ENCODE measurements at places on chromosomes 13 and 19. TPM values are rescaled to one million over a fixed set of nuclear protein-coding genes. Genes with fewer than 3 reads are reported as not detected.

GRCh38 chr13:52104624-52105023 lies 24.2 kb downstream of the NEK5 start:
- DNase-seq: peak; percentile 56

DNA sequence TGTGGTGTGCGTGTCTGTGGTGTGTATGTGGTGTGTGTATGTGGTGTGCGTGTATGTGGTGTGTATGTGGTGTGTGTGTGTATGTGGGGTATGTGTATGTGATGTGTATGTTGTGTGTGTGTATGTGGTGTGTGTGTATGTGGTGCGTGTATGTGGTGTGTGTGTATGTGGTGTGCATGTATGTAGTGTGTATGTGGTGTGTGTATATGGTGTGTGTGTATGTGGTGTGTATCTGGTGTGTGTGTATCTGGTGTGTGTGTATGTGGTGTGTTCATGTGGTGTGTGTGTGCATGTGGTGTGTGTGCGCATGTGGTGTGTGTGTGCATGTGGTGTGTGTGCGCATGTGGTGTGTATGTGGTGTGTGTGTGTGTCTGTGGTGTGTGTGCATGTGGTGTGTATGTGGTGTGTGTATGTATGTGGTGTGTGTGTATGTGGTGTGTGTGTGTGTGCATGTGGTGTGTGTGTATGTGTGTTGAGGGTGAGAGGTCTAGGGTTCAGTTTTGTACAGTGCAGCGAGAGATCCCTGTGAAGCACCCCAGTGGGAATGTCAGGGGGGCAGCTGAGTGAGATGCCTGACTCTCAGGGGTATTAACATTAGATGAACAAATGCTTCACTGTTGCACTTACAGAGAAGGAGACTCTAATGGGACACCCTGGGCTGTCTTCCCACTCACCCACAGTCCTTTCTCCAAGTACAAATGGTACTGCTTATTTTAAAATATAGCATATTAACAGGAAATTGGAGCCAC lies 61.3 kb upstream of the MEDAG start:
- DNase-seq: no peak

DNA sequence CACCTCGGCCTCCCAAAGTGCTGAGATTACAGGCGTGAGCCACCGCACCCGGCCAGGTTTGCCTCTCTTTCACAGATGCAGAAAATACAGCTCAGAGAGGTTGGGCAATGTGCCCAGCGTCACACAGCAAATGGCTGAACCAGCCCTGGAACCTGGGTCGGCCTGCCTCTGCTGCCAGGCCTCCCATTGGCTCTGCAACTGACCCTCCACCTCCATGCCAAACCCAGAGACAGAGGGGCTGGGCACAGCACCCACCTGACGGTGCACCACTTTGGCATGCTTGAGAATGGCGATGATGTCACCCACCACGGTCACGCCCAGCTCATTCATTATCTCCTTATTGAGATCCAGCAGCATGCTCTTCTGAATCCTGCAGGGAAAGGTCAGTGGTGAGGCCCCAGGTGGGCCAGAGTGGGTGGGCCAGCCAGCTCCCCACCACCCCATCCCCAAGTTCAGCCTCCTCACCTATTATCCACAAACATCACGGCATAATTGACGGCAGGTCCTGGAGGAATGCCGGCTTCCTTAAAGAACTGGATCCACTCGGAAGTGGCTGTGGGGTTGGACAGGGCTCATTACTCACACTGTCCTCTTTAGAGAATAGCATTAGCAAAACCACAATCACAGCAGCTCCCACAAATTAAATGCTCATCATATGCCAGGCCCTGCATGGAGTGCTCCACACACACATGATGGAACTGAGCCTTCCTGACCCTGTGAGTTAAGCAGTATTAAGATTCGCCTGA lies 12.2 kb downstream of the C19orf47 start:
- DNase-seq: no peak

DNA sequence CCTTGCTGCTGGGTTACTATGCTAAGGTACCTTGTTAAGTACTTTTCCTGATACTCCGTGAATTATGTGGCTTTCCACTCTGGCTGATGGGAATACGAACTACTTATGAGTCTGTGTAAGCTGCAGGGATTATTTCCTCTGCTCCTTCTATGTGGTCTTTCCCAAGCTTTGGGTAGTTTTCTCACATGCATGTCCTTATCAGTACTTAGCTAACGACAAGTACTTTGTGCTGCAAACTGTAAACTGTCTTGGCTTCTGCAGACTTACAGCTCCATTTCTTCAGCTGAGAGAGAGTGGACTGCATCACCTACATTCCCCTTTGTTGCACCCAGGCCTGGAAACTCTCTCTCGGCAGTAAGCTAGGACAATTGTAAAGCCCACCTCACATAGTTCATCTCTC lies 76.6 kb downstream of the FGF9 start:
- peak; percentile 82 for DNase-seq

GRCh38 chr13:60170414-60170813 lies 6.7 kb upstream of the DIAPH3 start:
- DNase-seq: no peak

DNA sequence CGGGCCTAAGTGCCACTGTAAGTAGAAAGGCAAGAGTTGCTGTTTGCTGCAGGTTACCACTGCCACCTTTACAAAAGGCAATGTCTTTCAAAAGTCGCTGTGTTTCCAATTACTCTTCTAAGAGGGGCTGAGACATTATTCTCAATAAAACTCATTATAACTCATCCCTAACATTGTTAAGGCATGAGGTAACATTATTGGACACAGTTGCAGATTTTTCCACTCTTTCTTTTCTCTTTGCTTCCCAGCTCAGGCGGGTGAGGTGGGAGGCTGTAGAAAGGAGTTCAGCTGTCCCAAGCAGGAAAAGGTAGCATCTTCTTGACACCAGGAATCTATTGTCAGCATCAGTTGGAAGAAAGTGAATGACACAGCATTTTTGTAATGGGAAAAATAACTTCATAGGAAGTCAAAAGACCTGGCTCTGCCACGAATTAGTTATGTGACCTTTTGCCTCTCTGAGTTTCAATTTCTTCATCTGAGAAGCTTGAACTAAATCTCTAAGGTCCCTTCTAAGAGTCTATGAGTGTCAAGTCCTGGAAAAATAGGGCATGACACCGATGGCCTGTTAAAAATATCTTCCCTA lies 2.1 kb upstream of the UBL3 start:
- no peak for DNase-seq

DNA sequence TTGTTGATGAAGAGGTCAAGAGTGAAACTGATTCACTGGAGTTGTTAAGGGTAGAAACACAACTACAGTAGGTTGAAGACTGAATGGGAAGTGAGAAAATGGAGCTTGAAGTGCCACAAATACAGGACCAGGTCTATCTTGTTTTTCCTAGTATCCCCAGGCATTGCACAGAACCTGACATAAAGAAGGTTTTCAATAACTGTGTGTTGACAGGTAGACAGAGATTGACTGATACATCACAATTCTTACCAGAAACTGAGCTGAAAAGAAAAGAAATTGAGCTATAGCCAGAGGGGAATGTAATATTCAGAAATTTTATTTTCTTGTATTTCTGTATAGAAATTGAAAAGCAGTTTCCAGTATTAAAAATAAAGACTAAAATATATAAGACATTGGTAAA lies 767.7 kb downstream of the PCDH17 start:
- no peak for DNase-seq

GRCh38 chr13:78997902-78998629 lies 339.1 kb upstream of the OBI1 start:
- DNase-seq: no peak

GRCh38 chr19:1526979-1527649 lies 3.2 kb downstream of the PLK5 start:
- no peak for DNase-seq

DNA sequence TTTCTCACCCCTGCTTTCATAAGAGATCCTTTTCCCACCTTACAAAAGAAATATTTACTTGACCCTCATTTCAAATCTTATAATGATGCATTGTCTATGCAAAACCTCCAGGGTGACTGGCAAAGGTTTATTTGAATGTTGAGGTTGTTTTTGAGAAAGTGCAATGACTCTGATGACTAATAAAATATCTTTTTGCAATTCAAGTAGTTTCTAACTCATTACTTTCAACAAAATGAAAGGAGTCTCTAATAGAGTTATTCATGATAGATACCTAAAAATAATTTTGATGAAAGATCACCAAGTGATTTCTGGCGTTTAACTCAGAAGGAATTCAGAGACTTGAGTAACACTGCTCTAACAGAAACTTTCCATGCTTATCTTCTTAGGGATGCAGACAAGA lies 144.2 kb downstream of the FOXO1 start:
- peak; percentile 18 for DNase-seq

GRCh38 chr13:28744091-28744536 lies 25.3 kb upstream of the SLC46A3 start:
- no peak for DNase-seq

DNA sequence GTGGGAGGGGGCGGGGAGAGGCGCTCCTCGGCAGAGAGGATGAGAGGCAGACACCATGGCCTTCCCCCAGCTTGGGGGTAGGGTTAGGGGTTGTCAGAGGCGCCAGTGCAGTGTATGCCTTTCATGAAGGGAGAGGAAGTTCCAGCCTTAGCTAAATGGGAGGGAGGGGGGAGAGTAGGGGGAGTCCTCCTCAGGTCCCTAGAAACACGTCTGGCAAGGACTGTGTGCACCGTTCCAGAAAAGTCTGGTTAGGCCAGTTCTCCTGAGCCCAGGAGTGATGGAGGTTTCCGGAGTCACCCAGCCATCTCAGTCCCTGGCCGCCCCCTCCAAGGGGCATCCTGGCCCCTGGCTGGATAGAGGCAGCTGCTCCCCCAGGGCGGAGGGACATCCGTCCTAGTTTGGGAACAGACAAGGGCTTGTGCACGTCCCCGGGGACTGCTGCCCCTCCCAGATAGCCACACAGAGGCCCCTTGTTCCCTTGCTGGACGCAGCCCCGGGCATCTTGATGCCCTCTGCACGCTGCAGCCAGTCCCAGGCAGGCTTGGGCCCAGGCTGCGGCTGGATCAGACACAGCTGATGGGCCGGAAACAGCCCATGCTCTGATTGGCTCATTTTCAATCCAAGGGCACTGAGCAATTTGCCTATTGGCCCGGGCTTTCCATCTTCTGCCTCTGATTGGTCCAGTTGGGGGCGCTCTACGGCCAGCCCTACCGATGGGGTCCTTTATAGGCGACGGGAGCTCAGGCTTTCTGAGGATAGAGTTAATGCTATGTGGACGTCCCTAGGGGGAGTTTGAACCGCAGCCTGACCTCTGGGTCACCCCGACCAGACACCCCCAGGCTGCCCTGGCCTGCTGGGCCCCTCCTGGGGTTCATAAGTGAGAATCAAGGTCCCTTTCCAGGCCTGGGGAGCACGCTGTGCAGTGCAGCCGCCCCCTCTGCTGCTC lies 3.8 kb downstream of the S1PR2 start:
- DNase-seq: no peak

GRCh38 chr19:3229346-3229743 lies 4.9 kb downstream of the CELF5 start:
- DNase-seq: no peak

DNA sequence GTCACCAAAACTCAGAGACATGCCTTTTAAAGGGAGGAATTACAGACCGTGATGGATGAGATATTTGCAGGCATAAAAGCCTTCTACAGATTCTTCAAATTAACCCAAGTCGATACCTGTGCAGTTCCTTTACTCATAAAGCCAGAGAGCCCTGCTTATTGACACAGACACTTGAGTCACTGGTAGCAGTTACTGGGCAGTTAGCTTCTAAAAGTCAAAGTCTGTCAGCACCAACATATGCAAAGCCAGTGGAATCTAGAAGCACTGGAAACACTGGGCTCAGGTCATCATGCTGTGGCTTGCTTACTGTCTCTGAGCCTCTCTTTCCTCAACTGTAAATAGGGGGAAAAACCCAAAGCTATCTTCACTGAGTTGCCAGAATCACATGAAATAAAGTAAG lies 25.7 kb upstream of the LRCH1 start:
- DNase-seq: peak; percentile 11

DNA sequence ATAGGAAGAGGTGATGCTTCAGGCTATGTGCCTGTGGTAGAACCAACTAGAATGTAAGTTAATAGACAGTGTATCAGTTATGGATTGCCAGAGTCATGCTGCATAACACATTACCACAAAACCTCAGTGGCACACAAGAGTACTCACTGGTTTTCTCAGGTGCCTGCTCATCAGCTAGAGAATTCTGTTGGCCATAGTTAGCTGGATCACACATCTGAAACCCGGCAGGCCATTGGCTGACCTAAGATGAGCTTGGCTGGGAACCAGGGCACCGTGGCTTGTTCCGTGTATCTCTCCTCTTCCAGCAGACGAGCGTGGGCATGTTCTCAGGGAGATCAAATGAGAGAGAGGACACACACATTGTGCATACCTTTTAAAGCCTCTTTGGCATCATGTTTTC lies 76.7 kb downstream of the TEX26 start:
- DNase-seq: no peak

DNA sequence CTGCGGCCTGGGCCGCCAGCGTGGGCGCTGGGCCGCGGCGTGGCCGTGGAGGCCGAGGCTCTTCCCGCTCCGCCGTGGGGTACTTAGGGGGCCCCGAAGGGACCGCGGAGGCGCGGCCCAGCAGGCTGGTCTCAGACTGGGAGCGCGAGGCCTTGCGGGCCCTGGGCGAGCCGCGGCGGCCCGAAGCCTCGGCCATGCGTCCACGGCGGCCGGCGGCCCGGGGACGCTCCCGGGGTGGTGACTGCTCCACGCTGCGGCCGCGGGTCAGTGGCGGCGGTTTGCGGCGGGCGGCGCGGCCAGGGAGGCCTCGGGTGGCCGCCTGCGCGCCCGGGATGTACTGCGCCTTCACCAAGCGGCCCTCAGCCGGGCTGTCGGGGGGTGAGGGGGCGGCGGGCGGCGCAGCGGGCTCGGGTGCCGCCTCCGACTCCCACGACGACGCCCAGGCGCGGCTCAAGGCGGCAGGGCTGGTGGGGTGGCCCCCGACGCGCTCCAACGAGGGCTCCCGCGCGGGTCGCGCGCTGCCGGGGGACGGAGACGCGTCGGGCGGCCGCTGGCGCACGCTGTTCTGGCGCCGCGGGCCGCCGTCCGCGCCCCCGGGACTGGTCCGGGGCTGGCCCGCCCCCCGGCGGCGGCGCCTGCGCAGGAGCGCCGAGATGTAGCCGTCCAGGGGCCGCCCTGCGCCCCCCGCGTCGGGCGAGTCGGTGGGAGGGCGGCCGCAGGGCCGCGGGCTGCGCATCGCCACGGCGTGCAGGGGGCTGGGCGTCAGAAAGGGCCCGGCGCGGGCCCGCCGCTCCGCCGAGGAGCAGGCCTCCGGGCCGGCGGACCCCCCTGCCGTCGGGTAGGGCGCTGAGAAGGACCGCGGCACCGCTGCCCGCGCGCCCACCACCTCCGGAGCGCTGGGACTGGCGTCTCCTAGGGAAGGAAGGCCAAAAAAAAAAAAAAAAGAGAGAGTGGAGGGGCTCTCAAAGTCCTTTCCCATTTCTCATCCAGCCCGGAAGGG lies 11.7 kb downstream of the DACT3 start:
- DNase-seq: no peak

- DNase-seq: no peak
These were observed 136.7 kb downstream of the SIPA1L3 start for GRCh38 chr19:38043649-38044144.

GRCh38 chr19:35143818-35144217 lies 763 bp downstream of the FXYD7 start:
- DNase-seq: no peak

The SIGLEC9 gene
- not detected for polyA plus RNA-seq

The AKAP8 gene
- 17.8 TPM for polyA plus RNA-seq

The SLAIN1 gene
- 26.5 TPM for polyA plus RNA-seq

The GPALPP1 gene
- polyA plus RNA-seq: 16.8 TPM

The GAPDHS gene
- not detected for polyA plus RNA-seq

The KCNJ14 gene
- 0.61 TPM for polyA plus RNA-seq
